Amniotic stem cell (primary cell): ENCODE measurements at places on chromosomes 6 and 20.

DNA sequence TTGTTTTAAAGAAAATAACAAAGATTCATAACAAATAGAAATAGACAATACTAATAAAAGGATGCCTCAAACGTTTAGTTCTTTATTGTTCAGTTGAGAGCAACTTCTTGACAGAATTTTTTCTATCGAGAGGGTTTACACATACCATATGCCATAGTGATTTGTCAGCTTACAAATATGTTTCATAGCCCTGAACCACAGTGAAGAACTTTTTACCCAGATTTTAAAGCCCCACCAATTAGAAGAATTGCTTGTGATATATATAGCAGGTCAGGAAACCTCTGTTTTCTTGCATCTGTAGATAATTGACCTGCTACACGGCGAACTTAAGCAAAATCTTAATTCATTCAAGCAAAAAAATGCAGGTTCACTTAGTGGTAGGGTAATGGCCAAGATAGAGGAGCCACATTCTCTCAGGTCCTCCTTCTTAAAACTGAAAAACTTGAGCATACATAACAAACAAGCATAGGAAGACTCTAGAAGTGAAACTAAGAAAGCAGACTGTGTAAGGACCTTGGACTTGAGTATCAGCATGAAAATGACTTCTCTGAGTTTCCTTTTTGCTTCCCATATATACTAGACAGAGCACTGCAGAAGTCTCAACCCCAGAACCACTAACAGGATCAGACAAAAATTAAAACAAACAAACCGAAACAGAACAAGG is 39.5 kb downstream of the CRISP1 start:
- DNase-seq = no peak

GRCh38 chr6:156864557-156864956 is 87.4 kb downstream of the ARID1B start:
- DNase-seq = no peak

GRCh38 chr6:158987657-158988056 is 12.3 kb downstream of the RSPH3 start:
- no peak for DNase-seq

DNA sequence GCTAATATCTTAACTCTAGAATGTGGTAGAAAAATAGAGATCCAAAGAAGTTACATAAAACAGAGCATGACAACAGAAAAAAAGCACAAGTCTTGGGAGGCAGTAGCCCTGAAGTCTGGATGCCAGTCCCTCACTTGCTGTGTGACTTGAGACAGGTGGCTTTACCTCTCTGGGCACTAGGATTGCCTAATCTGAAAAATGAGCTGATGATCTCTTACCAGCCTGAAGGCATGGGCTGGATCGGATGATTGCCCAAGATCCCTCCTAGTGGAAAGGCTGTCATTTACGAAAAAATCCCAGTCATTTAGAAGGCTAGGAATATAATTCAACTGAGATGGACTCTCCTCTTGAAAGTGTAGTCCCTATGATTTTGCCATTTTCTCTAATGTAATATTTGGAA is 10.9 kb upstream of the GCM1 start:
- no peak for DNase-seq

- DNase-seq = no peak
Measured at GRCh38 chr6:34295721-34296120, 46.9 kb upstream of the SMIM29 start.

- DNase-seq = no peak
Measured at GRCh38 chr6:137452333-137452894, 41.8 kb downstream of the OLIG3 start.

GRCh38 chr6:152298848-152299735 is 338.1 kb downstream of the SYNE1 start:
- no peak for DNase-seq

DNA sequence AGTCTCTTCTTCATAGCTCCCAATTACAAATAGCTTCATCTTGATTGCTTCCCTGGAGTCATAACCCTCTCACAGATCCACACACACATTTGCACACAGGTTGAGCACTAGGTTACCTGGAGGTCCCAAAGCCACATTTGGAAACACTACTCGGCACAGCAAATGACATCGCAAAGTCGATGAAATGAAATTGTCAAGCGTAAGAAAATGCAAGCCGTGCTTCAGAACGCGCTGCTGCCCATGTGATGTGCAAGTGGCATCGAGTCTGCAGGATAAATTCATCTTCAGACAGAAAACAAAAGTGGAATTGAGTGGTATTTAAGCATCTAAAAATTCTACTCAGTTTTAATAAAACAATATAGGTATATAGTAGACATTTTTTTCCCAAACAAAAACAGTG is 298.0 kb downstream of the TFAP2C start:
- no peak for DNase-seq
